IMR-90 (cell line): ENCODE measurements at places on chromosomes 11 and 22. TPM values are rescaled to one million over a fixed set of nuclear protein-coding genes. Genes with fewer than 3 reads are reported as not detected.
A peak's percentile ranks its signal among the peaks of the same experiment; 100 is the strongest.

Gene ELFN2
- 0.72 and 0.83 TPM in 2 replicates for total RNA-seq

Gene MPEG1
- total RNA-seq, result not detected in 2 replicates

Gene MMP12
- not detected in 2 replicates for total RNA-seq

DNA sequence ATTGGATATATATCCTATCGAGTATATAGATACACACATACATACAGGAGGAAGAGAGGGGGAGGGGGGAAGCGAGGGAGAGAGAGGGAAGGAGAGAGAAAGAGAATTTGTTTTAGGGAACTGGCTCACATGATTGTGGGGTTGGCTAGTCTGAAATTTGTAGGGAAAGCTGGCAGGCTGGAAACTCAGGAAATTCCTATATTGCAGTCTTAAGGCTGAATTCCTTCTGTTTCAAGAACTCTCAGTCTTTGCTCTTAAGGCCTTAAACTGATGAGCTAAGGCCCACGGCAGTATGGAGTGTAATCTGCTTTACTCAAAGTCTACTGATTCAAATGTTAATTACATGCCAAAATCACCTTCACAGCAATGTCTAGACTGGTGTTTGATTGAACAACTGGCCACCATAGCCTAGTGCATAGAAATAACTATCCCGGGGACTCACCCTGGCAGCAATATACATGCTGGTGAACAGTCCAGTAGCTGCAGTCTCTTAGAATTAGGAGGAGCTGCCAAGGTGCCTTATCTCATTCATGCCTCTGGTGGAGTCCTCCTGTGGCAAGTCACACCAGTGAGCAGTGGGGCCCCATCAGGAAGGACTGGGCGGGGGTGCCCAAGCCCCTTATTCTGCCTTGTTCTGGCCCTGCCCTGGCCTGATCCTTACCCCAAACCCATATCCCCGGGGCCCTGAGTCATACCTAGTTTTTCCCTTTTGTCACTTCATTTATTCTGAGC, 59.7 kb upstream of the AMPD3 start:
- peak; percentile 25 for DNase-seq

GRCh38 chr11:128400382-128401203, 186.8 kb downstream of the ETS1 start:
- DNase-seq, result peak; percentile 89

DNA sequence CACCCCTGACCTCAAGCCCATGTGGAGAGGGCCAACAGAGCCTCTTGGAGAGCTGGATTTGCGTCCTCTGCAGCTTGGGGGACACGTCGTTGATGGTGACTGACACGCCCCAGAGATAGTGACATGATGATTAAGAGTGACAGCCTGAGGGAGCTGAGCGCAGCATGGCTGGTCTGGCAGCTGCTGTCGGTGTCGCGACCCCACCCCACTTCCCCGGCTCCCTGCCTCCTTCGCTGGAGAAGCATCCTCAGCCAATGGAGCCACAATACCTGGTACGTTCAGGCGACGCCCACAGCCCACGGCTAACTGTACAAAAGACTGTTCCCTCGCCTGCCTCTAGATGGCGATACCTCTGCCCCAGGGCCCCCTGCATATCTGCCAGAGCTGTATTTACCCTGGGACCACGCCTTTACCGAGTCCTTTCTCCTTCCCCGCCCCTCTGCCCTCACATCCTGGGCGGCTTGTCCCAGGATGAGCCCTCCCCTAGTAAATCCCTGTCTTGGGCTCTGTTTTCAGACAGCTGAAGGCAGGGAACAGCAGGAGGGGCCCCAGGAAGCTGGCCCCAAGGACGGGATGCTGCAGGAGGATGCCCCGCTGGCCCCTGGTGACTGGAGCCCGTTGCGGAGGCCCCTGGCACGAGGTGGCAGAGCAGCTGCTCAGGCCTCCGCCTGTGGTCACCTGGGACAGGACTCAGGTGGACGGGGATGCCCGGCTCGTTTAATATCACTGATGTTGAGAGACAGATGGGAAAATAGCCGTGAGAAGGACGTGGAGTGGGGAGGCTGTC, 90.6 kb downstream of the RPS6KA4 start:
- DNase-seq, result peak; percentile 25

DNA sequence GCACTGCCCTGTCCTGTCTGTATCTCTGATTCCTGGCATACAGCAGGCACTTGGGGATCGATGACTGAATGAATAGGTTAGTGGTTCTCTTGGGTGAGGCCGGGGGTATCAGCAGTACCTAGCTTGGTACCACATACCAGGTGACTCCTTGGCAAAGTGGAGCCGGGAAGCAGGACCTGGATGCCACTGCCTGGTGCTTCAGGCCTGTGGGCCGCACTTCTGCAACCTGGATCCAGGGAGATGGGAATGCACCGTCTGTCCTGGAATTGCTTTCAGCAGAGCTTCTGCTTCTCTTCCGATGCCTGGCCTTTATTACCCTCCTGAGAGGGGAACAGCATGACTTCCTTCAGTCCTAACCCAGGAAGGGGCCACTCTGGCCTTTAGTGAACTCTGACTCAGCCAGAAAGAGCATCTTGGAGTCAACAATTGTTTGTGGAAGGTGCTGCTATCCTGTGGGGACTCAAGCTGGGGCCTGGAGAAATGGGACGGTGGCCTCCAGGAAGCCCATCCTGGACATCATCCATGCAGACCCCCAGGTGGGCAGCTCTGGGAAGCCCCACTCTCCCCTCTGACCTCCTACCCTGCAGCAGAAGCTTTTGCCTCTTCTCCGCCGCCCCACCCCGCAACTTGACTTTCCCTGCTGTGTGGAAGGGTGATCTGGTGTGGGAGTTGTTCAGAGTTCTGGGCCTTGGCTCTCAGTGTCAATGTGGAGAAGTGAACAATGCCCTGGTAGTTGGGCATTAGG, 5.1 kb downstream of the CD82 start:
- no peak for DNase-seq

DNA sequence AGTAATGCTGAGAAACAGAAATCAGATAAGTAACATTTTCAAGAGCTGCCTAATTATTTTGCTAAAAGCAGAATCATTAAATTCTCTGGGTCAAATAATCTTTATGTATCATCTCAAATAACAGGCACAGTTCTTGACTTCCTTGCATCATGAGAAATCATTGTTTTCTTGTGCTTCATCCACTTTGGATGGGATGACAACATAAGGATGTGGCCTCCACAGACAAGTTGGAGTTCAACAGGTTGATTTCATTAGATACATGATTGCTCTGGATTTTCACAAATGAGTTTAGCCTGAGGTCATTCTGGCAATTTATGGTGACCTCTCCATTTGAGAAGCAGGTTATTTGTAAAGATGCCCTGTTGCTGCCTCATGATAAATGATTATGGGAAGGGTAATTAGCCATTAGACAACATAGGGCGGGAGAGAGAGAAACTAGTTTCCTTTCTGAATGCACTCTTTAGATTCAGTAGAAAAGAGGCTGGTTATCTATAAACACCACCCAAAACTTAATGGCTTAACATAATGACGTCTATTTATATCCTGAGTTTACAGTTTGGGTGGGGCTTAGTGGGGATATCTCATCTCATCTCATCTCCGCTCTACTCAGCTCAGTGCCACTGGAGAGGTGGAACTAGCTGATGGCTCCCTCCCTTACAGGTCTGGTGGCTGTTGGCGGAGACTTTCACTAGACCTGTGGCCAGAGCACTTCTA, 35.0 kb upstream of the ADORA2A start:
- DNase-seq, result no peak

DNA sequence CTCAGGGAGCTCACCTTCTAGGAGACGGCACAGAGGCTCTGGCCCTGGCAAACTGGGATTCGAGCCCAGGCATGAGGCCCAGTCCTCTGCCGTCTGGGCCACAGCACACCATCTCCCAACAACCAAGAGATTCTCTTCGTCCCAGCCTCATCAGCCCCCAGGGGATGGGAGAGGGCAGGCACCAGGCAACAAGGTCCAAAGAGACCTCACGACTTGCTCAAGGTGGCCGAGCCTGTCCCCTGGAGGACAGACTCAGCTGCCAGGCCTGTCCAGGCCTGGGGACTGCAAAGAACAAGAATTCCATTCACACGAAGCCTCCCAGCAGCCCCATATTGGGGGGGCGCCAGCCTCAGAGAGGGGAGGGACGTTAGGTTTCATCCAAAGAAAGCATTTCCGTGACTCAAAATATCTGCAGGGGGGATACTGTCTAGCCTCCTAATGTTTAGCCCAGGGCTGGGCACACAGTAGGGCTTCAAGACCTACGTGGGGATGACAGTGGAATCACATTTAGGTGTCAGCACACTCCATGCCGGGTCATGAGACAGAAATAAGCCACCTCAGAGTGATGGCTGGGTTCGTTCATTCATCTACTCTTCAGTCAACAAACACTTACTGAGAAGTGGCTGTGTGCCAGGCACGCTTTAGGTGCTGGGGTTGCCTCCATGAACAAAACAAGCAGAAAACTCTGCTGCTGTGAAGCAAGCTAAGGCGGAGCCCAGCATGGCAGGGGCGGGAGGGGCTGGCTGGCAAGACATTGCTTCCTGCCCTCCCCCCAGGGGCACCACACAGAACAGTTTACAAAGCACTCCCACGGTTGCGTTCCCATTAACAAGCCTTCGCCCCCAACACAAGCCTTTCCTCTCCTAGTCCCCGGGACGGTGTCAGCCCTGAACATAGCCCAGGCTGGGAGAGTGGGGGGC, 1.2 kb downstream of the CARNS1 start:
- no peak for DNase-seq

DNA sequence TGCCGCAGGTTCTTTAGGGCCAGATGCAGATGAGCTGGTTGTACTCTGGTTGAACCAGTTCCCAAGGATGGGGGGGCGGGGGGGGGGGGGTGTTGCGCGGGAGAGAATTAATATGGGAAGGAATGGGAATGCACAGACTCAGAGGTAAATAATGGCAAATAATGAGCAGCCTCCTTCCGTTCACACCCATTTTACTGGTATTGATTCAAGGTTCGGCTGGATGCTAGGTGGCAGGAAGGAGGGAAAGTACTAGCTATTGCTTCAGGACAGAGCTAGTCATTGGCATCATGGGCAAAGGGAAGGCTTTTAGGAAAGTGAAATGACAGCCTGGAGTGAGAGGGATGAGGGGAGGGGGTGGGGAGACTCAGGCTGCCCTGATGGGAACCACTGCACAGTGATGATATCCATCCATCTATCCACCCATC, at the start of gene VSTM5:
Gene VSTM5 (minus strand): TSS at position 25 of the 425 bp plus-strand sequence. CDS start 116 bp downstream, outside the sequence.
- no peak for DNase-seq

DNA sequence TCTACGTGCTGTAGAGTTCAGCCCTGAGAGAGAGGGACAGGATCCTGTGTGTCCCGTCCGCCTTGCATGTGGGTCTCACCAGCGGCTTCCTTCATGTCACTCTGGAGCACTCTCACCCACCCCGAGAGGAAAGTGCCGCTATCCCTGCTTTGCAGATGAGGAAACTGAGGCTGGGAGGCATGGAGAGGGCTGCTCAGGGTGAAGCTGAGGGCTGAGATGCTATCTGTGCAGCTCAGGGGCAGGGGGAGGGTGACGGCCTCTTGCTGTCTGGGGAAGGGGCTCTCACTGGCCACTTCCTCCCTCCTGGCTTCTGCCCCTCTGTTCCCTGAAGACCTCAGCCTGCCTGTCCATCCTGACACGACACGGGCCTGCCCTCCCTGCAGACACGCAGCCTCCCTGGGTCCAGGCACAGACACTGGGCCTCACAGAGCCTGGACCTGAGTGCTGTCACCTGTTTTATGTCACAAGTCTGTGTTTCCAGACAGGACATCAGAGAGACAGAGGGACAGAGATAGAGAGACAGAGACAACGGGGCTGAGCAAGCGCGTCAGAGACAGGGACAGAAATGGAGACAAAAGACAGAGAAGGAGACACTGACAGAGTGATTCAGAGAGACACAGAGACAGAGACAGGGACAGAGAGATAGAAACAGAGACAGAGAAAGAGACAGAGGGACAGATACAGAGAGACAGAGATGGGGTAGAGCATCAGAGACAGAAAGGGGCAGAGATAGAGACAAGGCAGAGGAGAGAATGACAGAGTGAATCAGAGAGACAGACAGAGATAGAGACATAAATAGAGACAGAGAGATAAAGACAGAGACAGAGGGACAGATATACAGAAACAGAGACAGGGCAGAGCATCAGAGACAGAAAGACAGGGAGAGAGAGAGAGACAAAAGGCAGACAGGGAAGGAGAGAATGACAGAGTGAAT, 53.1 kb downstream of the MCM5 start:
- no peak for DNase-seq

- no peak for DNase-seq
Measured at GRCh38 chr11:19843079-19843478, 130.4 kb downstream of the NAV2 start.

DNA sequence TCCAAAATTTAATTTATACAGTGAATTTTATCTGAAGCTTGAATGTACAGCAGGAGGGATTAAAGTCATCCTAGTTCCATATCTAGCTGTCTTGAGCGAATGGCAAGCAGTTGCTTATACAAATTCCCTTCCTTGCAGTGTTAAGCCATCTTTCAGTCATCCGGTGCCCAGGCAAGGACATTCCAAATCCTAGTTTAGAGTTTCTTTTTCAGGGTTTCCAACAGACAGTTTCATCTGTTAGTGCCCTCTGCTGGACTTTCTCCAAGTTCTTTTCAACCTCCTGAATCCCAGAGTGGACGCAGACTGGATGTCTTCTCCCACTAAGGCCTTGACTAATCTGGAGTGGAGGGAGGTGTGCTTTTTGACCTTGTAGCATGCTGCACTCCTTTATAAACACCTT, 45.4 kb downstream of the GRAMD1B start:
- peak; percentile 57 for DNase-seq
